ENCODE measurements at places on chromosomes 3 and 15.

GRCh38 chr3:194910414-194910984 is 224.8 kb downstream of the FAM43A start:
- DNase-seq = no peak

DNA sequence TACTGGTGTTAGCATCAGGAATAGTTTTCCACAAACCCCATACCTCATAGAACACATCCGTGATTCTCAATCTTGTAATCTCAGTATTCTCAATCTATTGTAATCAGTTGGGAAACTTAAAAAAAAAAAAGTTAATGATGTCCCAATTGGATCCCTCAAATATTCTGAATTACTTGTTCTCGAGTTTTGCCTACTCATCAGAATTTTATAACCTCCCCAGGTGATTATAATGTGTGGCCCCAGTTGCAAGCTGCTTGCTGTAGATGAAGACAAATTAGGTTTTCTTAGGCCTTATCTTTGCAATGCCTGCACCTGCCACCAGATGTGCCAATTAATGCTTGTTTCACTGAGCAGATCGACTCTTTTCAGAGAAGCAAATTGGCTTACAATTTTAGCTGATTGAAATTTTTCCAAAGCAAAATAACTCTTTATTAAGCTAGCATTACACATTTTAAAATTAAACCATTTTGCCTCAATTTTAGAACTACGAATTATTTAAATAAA is 19.0 kb upstream of the DIPK2A start:
- no peak for DNase-seq

GRCh38 chr15:38553071-38553470 is 11.5 kb downstream of the RASGRP1 start:
- no peak for DNase-seq

DNA sequence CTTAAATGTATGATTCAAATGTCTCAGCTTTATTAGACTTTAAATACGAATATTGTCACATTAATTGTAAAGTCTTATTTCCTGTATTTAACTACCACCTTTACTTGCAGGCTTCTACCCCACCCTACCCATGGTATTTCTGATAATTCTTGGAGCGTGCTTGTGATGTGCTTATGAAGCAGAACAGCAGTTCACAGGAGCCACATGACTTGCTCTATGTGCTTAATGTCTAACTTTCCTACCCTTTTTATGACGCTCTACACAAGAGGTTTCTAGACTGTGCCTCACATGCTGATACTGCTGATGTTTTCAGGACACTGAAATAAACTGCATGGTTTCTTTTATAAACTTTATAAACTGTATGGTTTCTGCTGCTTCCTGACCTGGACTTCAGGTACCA is 553.5 kb upstream of the CCDC54 start:
- no peak for DNase-seq

DNA sequence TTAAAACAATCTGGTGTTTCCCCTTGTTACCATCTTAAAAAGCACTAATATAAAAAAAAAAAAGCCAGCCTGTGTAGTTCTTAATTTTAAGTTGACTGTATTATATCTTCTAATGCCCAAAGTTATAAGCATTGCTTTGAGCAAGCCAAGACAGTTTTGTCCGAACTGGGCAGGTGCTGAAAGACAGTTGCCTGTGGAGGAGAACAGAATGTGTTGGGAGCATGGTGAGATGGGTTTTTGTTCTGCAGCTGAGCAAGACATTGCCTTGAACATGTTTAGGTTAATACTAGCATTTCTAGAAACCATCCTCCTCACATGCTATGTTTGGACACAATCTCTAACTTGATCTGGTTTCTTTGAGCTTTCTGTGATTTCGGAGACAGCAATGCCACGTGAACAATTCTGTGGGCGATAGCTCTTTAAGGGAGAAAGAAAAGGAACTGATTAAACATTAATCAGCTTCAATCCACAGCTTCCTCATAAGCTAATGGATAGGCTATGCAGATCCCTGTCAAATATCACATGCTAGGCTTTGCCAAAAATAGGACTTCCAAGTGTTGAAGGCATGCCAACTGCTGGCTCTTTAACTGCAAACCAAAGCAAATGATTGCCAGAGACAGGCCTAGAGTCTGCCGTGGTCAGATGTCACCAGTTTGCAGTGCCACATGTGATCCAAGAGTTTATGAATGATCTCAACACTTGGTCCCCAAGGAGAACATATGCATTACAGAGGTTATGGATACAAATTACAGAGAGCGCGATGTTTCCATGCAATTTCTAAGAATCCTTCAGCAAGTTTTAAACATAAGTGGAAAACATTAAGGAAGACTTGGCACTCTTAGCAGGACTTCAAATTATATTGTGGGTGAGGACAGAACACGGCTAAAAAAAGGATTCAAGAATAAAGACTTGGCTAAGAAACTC is 428.1 kb downstream of the ROBO2 start:
- DNase-seq = no peak

DNA sequence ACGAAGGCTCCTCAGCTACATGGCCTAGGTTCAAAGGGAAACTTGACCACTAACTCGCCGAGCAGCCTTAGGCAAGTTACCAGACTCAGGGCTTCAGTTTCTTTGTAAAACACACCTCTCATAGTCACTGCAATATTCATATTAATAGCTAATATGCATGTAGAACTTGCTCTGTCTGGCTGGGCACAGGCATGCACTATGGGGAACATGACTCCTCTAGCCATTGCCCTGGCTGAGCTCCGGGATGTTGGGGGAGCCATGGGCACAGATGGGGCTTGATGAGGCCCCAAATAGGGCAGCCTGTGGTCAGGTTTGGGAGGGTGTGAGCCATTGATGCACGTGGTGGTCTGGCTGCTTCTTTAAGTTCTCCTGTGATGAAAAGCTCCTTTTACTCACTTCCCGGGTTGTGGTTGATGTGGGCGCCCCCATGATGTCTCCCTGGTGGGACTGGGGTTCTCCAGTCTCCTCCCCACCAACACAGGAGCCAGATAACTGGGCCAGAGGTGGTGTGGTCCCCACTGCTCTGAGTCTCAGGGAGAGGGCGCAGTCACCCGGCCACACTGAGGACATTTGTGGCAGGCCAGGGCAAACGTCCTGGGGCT is 29.4 kb upstream of the DUSP7 start:
- DNase-seq = no peak
